ENCODE measurements at places on chromosomes 16 and 17.

DNA sequence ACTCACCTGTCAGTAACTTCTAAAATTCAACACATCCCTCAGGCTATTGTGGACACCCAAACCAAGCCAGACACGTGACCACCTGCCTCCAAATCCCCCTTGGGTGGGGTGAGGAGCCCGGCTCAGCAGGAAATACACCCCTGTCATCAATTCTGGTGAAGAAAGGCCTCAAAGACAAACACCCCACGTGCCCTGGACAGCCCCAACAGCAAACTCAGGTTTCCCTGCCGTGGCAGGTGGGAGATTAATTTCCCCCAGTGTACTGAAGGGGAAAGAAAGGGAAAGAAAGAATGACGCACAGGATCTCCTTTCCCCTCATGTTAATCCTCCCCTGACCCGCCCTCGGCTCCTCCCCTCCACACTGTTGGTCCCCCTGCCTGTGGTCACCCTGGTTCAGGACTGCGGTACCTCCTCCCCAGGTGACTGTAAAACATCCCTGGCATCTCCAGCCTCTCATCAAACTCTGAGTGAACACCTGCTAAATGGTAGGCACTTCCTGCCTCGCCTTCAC lies 98.3 kb downstream of the ZNF423 start:
- DNase-seq: no peak

- no peak for DNase-seq
Observed at GRCh38 chr16:82671741-82672140, 45.0 kb downstream of the CDH13 start.

GRCh38 chr17:17922070-17922614 lies 50.1 kb downstream of the TOM1L2 start:
- DNase-seq: no peak

GRCh38 chr17:65405563-65405962 lies 155.9 kb downstream of the AXIN2 start:
- no peak for DNase-seq

- DNase-seq: no peak
Observed at GRCh38 chr17:80663781-80664206, 119.2 kb downstream of the RPTOR start.

DNA sequence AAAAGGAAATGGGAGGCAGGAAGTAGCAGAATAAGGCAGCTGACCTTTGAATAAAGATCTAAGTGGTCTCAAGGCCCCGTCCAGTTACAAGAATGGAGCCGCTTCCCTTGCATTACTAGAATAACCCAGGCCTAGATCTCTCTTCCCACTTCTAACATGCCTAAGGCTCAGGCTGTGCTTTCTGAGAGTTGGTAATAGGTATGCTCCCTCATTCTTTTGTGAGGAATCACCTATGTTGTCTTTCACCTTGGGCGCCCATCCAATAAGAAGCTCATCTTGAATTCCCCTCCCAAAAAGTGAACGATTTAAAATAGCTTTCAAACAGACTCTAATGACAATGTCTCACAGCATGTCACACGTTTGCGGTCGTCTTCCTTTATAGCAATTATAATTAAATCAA lies 101.2 kb downstream of the KCNJ2 start:
- no peak for DNase-seq

- DNase-seq: no peak
Observed at GRCh38 chr17:58534901-58535421, 20.5 kb upstream of the MTMR4 start.

DNA sequence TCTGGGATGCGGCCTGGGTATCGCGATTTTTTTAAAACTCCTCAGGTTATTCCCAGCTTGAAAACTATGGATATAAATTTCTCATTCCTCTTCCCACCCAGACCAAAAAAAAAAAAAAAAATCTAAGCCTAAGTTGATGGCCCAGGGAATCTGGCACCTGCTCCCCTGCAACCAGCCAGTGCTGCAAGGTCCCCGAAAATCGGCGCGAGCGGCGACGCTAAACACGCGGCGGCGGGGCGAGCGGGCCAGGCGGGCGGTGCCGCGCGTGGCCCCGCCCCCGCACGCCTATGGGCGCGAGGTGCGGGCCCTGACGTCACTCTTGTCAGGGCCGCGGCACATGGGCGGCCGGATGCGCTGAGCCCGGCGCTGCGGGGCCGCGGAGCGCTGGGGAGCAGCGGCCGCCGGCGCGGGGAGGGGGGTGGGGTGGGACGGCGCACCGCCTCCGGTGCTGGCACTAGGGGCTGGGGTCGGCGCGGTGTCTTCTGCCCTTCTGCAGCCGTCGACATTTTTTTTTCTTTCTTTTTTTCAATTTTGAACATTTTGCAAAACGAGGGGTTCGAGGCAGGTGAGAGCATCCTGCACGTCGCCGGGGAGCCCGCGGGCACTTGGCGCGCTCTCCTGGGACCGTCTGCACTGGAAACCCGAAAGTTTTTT lies at the start of gene HLF:
Gene HLF (plus strand): TSS at position 316 of the 654 bp plus-strand sequence. CDS start 525 bp downstream, outside the sequence.
- peak; percentile 84 for DNase-seq

- no peak for DNase-seq
Observed at GRCh38 chr16:23765933-23766332, 11.1 kb downstream of the CHP2 start.

DNA sequence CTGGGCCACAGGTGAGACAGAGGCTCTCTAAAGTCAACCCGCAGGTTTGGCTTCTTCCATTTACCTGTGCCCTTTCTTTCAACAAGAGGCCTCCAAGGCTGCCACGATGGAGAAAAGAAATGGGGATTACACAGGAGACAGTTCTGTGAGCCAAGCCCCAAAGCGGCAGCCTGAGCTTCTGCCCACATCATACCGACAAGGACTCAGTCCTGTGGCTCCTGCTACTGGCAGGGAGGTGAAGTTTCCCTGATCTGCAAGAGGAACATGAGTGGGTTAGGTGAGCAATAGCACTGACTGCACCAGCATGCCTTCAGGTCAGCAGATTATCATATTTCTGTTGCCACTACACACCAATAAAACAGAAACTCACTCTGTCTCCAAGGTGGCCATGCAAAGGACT lies 800.0 kb downstream of the KCNJ18 start:
- DNase-seq: no peak

DNA sequence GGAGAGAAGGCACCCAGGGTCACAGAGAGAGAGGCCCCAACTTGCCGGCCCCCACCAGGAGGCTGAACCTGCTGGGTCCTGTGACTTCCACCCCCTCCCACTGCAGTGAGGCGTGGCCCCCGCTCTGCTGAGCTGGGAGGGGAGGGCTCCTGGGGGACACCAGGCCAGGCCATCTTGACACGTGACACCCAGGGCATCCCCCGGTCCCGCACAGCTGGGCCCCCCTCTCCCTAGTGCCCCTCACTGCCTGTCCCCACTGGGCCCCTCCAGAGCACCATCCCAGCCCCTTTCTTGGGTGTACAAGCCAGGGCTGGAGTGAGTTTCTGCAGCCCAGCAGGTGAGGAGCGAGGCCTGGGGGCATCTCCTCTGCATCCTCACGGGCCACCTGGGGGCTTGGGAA lies 12.4 kb downstream of the UBALD1 start:
- DNase-seq: no peak

GRCh38 chr17:49997773-49998703 lies 3.0 kb upstream of the DLX3 start:
- DNase-seq: peak; percentile 81

DNA sequence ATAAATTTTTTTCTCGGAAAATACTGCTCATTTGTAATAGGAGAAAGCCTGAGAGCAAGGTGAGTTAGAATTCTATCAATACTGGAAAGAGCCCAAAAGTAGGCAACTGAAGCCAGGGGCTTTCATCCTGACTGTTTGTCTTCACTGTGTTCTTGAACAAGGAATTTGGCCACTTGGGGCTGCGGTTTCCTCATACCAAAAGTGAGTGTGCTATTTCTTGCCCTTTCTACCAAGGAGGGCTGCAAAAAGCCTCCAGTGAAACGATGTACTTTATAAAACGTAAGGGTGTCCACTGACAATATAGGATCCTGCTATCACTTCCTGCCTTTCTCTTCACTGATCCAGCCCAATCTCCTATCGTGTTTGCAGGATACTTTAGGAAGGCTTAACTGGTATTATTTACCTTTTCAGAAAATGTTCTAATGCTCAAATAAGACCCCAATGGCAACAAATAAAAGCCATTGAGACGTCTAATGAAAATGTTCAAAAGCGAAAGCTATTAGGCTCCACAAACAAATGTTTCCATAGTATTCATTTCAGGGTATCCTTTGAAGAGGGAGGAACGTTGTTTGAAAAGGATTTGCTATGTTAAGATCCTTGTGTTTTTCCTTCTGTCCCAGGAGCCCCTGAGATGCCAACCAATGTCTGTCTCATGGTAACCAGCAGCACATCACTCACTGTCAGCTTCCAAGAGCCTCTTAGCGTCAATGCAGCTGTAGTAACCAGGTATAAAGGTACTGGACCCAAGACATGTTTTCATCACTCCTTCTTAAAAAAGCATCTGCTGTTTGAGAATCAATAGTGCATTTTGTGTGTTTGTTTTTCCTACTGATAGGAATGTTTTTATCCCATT lies 219.3 kb upstream of the NOG start:
- no peak for DNase-seq

DNA sequence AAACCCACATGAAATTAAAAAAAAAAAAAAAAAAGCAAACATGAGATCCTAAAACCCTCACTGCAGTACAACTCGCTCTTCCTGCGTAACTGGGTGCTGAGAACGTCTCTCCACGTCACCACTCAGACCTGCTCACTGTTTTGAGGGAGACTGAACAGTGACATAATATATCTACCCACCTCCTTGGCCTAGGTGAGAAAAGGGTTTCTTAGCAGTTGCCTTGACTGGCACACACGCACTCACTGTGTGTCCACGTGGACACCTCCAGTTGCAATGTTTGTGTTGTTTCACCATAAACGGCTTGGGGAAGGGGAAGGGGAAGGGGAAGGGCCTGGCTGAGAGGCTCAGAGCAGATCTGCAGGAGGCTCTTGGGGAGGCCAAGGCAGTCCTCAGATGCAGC lies 32.0 kb downstream of the FANCA start:
- no peak for DNase-seq

DNA sequence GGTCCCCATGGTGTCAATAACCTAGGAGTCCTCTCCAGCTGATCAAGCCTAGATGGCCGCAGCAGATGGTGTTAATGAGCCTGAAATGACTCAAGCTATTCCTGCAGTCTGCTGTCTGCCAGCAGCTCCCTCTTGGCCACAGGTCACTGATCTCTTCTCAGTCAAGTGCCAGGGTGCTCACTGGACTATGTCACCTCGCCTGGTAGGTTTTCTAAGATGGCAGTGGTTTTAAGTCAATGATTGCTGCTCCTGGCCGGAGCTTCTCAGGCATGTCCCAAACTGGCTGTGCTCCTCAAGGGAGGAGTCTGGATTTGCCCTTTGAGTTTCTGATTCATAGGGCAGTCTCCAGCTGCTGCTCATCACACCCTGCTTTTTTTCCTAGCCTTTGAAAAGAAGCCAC lies 58.6 kb upstream of the SHISA6 start:
- no peak for DNase-seq

- no peak for DNase-seq
Observed at GRCh38 chr16:74192281-74192797, 104.3 kb upstream of the PSMD7 start.

GRCh38 chr16:28110074-28110473 lies 46.6 kb upstream of the GSG1L start:
- DNase-seq: no peak

GRCh38 chr17:75476271-75476671 lies 19.8 kb downstream of the TMEM94 start:
- DNase-seq: no peak

DNA sequence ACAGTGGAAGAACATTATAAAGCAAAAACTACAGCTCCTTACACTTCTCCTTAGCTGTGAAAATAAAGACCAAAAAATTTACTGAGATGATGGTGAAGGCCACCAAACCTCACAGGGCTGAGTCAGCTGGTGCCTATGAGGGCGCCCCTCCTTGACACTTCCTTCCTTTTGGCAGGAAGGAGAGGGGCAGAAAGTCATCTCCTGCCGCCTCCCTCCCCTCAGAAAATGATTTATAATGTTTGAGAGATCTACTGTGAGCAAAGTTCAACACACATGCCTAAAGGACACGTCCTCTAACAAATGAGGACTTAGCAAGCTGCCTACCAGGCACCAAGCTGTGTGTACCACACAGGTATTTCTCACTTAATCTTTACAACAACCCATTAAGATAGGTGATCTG lies 245.7 kb downstream of the PRKCA start:
- no peak for DNase-seq

- no peak for DNase-seq
Observed at GRCh38 chr17:20120836-20121235, 111.7 kb downstream of the SPECC1 start.

- peak; percentile 44 for DNase-seq
Observed at GRCh38 chr17:57874434-57875289, 24.8 kb upstream of the MRPS23 start.

- peak; percentile 68 for DNase-seq
Observed at GRCh38 chr17:64095144-64095882, 34.6 kb downstream of the ERN1 start.

- no peak for DNase-seq
Observed at GRCh38 chr17:7797976-7798375, 36.0 kb upstream of the KDM6B start.

DNA sequence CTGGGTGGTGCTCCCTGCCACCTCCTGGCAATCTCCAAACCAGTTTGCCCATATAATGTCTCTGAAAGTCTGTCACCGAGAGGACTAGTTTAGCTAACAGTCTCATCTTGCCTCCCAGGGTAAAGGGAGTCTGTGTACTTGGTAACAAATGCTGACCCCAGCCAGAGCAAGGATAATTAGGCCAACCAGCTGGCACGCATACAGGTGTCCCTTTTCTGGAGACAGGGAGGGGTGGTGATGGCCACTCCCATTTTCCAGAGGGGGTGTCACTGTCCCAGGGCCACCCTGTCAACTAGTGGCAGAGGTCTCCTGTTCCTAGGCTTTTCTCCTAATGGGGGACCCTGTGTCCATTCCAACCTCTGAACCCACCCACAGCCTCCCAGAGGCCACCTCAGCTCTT lies 8.1 kb downstream of the FAM83G start:
- no peak for DNase-seq

GRCh38 chr17:45345554-45346215 lies 28.9 kb upstream of the MAP3K14 start:
- DNase-seq: no peak

- peak; percentile 29 for DNase-seq
Observed at GRCh38 chr17:77802811-77803220, 155.7 kb upstream of the TNRC6C start.

GRCh38 chr16:64356267-64356666 lies 765.6 kb downstream of the CDH11 start:
- DNase-seq: no peak
